ENCODE measurements at places on chromosomes 1 and 21.
A peak's percentile ranks its signal among the peaks of the same experiment; 100 is the strongest.

DNA sequence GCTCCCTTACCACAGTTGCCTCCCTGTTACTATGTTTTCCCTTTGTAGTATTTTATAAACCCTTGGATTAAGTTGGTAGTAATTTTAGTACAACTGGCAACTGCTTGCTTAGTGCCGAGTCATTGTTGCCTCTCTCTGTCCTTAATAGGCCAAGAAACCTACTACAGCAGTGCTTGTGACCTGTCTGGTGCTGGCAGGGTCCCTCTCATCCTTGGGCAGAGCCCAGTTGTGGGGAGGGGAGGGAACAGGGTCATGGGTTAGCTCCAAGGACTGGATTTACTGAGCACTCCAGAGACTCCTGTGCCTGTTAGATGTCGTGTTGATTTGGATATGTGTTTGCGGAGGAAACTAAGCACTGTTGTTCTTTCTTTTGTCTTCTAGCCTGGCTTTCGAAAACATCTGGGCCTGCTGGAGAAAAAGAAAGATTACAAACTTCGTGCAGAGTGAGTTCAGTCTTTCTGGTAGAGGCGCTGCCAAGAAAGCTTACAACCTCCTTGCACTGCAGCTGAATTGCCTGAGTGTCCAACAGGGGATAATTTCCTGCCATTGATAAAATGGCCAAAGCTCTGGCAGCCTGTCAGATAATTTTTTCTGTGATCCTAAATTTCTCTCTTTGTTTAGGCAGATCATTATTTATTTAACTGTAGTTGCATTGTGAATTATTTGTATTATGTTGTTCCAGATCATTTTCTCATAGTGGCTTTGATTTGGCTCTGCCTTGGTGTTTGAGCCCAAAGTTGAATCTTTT is 3.6 kb downstream of the UTP11 start:
- DNase-seq, result no peak

DNA sequence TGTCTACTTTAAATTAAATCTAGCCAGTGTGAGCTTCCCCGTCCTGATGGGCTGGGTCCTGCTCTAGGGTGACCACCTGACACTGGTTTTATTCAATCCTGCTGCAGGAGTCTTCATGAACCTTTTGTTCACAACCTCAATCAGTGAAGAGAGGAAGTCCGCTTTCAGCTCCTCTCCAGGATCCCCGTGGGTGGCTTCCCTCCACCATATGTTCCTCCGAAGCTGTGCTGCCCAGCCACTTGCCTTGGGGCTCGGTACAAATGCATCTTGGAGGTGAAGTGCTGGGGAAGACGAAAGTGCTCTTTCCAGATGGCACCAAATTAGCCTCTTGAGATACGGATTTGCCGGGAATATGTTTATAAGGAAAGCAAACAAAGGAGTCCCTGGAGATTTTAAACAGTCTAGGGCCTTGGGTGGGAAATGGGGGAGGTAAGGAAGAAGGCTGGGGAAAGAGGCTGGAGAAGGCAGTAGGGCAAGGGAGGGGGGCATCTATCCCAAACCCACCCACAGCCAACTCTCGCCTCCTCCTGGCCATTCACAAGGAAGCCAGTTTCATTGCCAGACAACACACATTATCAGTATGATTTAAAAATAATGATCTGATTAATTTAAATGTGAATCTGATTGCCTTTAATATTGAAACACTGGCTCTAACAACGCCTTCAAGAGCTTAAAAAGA is 430.8 kb downstream of the DISC1 start:
- no peak for DNase-seq

DNA sequence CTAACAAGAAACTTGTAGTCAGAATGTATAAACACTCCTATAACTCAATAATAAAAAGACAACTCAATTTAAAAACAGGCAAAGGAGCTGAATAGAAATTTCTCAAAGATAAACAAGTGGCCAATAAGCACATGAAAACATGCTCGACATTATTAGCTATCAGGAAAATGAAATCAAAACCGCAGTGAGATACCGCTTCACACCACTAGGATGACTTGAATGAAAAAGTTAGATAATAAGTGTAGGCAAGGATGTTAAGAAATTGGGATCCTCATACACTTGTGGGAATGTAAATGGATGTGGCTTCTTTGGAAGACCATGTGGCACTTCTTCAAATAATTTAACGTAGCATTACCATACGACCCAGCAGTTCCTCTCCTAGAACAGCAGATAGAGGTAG is 8.9 kb downstream of the RALGPS2 start:
- no peak for DNase-seq

- DNase-seq, result peak; percentile 36
Measured at GRCh38 chr1:201709564-201710295, 119.2 kb upstream of the IPO9 start.

- peak; percentile 68 for DNase-seq
Measured at GRCh38 chr1:8879464-8879921, 1.0 kb upstream of the ENO1 start.

- DNase-seq, result no peak
Measured at GRCh38 chr1:215488850-215489249, 78.3 kb upstream of the KCTD3 start.

GRCh38 chr1:214429951-214430770 is 121.2 kb downstream of the PTPN14 start:
- no peak for DNase-seq

DNA sequence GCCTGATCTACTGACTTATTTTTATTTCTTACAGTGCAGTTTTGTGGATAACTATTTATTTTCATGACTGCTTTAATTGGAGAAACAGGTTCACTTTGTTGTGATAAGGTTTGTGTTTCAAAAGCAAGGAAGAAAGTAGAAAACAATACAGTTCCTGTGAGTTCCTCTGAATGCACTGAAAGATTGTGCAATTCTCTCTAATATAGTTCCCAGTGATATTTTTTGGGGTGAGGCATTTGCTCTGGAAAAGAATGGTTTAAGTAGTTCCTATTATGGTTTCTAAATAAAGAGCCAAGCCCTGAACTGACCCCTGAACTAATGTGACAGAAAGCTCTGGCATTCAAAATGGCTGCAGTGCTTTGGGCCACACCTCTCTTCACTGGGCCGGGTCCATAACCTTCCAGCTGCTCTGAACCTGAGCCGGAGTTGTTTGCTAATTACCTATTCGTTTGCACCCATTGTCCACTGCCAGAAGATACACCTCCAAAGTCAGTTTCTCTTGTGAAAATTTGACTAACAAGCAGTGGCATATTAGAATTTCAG is 56.6 kb upstream of the VTCN1 start:
- no peak for DNase-seq

- DNase-seq, result peak; percentile 91
Measured at GRCh38 chr1:16173447-16174260, 17.8 kb upstream of the EPHA2 start.

DNA sequence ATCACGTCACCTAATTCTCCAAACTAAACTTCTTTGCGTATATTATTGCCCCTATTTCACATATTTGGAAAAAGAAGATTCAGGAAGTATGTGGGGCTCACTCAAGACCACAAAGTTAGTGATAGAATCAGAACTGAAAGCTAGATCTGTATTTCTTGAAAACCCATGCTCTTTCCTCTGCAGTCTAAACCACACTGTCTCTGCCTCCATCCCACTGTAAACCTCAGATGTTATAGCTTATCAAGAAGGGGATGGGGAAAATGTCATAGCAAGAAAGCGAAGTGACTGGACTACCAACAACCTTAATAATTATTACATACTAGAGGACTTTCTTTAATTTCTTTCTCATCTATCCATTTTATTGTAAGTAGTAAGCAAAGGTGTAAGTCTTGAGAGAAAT is 257.7 kb upstream of the SGIP1 start:
- no peak for DNase-seq

DNA sequence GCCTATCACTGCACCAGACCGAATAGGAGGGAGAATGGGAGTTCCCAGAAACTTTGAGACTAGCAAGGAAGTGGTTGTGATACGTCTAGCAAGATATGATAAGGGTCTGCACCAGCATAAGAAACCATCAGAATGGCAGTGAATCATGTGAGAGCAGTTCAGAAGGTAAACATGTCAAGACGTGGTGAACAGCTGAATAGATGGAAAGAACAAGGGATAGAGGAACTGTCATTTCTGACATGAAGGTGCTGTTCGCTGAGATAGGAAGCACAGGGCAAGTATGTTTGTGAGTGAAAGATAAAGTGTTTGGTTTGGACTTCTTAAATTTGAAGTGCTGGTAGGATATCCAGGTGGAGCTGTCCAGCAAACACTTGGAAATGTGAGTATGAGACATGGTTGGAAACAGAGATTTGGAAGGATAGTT is 1.1 kb upstream of the AGO1 start:
- DNase-seq, result no peak

- DNase-seq, result peak; percentile 64
Measured at GRCh38 chr1:242147096-242147976, 148.4 kb upstream of the MAP1LC3C start.

DNA sequence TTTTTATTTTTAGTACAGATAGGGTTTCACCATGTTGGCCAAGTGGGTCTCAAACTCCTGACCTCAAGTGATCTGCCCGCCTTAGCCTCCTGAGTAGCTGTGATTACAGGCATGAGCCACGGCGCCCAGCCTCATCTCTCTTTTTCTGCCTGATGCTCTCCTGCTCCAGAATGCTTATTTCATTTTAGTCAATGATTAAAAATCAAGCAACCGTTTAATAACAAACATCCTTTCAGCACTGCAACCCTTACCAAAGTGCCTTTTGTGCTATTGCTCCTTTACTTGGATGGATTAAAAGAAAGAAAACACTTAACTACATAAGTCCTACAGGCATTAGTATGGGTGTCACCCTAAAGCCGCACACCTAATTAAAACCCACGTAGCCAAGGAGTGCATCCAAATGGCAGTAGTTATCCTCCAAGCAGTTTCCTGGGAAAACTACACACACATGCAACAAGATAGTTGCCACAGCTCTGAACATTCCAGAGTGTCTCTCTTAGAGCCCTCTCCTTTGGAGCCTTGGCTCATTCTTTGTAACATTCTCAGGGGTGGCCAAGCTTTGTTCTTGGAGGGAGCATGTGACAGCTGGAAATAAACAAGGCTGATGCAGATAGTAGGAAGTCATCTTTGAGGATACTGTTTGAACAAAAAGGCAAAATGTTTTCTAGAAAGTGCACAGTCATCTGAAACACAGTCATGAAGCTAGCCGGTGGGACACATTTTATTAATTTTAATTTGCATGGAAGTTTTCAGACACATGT is 51.2 kb downstream of the KCNJ15 start:
- peak; percentile 42 for DNase-seq

DNA sequence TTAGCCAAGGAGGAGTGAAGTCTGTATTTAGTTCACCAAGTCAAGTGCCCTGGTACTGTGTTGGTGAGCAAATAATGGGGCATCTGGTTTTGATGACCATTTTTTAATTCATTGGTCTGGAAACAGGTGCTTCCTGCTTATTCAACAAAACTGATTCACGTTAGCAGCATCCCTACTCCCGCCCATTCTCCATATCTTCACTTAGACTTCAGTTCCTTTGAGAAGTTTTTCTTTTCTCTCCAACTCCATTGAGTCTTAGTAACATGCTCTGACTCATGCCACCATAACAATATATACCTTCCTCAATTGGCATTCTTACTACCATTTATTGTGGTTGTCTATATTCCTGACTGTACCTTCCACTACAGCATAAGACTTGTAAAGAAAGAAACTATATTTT is 468.9 kb downstream of the DPYD start:
- DNase-seq, result no peak

Data from kidney glomerular epithelial cell (primary cell).